ENCODE measurements at places on chromosomes 12 and 14.
A peak's percentile ranks its signal among the peaks of the same experiment; 100 is the strongest.

DNA sequence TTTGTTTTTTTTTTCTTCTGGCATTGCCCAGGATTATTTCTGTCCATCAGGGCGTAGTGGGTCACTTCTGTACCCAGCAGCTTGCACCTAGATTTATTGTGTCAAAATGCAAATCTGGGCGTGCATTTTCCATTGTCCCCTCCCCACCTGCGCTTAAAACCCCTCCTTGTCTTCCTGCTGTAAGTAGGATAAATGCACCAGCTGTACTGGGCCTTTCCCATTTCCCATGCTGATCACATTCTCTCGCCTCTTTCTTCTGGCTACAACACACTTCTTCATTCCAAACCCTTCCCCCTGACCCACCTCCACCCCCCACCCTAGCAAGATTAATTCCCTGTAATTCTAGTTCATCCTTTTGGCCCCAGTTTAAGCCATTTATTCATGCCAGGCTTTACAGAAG lies 128.0 kb downstream of the ETV6 start:
- no peak for DNase-seq

GRCh38 chr12:44874981-44875416 lies 1.1 kb downstream of the NELL2 start:
- DNase-seq, result peak; percentile 47

DNA sequence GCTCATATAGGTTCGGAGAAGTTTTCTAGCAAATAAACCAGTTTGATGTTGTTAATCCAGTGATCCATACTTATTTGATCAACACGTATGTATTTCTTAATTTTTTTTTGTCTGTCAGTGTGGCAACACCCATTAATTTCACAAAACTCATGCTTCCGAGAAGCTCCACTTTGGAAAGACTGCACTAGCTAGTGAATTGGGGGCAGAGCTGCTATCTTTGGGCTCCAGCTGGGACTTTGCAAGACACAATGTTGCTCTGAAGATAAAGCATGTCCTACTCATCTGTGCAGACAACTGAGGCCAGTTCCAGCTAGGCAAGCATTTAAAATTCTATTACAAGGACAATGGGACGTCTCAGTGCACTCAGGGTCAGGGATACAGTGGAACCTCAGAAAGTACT lies 298.4 kb downstream of the NUAK1 start:
- no peak for DNase-seq

- DNase-seq, result peak; percentile 41
Measured at GRCh38 chr14:88188745-88189416, 134.2 kb downstream of the KCNK10 start.

GRCh38 chr12:66044731-66045130 lies 85.8 kb downstream of the LLPH start:
- DNase-seq, result no peak

DNA sequence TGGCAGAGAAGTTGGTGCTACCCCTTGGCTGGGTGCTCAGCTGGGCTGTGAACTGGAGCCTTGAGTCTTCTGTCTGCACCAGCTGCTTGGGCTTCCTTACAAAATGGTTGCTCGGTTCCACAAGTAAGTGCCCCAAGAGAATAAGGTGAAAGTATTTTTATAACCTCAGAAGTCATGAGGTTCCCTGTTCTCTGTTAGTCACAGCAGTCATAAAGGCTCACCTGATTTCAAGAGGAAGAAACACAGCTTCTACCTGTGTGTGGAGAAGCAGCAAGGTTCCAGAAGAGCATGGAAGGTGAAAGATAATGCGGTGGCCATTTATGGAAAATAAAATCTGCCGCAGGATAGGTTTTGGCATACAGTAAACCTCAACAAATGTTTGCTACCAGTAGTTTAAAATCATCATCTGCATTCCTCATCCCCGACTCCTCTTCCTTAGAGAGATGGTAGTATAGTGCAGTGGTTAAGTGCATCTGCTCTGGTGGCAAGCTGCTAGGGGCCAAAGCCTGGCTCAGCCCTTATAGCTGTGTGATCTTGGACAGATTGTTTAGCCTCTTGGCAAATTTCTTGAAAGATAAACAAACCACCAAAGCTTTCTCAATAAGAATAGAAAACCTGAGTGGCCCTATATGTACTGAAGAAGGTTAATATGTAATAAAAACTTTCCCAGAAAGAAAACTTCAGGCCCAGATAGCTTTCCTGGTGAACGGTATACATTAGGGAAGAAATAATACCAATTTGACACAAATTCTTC lies 32.4 kb downstream of the TPCN1 start:
- no peak for DNase-seq

DNA sequence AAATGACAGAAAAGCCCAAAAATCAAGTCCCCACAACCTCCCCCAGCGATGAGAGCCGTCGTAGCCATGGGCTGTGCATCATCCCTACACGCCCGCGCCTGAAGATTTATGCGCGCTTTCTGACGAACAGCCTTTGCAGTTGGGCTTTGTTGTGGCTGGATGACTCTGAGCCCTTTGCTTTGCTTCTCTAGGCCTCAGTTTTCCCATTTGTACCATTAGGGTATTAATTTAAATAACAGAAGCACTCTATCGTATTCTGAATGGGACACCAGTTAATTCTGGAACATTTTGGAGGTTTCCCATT lies 24.2 kb downstream of the SFSWAP start:
- peak; percentile 19 for DNase-seq

GRCh38 chr12:129635021-129635685 lies 268.7 kb downstream of the TMEM132D start:
- DNase-seq, result no peak

- no peak for DNase-seq
Measured at GRCh38 chr12:95202691-95203486, 14.4 kb downstream of the FGD6 start.

GRCh38 chr14:103142721-103143302 lies 19.6 kb downstream of the TNFAIP2 start:
- no peak for DNase-seq

GRCh38 chr12:104410326-104410725 lies 46.4 kb upstream of the CHST11 start:
- no peak for DNase-seq

GRCh38 chr12:63804746-63805145 lies 25.0 kb downstream of the RXYLT1 start:
- DNase-seq, result no peak

- no peak for DNase-seq
Measured at GRCh38 chr14:100104006-100104352, 38.8 kb downstream of the EVL start.

GRCh38 chr12:16636435-16637055 lies 30.6 kb upstream of the LMO3 start:
- no peak for DNase-seq

DNA sequence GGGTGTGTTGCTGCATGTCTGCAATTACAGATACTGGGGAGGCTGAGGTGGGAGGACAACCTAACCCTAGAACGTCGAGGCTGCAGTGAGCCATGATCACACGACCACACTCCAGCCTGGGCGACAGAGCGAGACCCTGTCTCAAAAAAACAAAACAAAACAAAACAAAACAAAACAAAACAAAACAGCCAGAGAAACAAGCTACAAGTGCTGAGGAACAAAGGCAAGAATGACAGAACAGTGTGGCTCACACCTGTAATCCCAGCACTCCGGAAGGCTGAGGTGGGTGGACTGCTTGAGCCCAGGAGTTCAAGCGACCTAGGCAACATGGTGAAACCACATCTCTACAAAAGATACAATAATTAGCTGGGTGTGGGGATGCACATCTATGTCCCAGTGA lies 38.0 kb upstream of the SRP54 start:
- no peak for DNase-seq

DNA sequence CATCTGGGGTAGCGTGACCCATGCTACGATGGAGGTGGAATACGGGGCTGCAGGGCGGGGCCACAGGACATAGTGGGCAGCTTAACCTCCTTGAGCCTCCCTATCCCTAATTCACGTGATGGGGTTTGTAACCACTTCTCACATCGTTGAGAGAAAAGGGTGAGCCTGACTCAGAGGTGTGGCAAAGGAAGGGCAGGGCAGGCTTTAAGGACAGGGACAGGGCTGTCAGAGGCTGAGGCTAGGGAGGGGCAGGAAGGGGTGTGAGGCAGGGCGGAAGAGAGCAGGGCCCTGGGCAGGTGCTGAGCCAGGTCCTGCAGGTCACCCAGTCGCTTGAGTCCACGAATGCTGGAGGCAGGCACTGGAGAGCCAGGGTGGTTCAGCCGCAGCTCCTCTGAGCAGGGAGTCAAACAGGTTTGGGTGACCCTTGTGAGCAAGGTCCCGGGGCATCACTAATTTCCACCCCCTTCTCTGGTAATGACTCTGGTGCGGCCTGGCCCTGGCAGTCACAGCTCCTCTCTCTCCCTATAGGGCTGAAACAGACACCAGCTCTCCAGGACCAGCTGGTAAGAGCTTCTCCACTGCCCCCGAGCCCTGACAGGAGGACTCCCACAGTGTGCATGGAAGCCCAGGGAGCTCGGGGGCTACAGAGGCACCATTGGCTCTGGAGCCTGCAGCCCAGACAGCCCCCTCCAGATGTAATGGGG lies 7.5 kb upstream of the AQP2 start:
- DNase-seq, result no peak

GRCh38 chr14:30332374-30332773 lies 226.6 kb upstream of the G2E3 start:
- no peak for DNase-seq

DNA sequence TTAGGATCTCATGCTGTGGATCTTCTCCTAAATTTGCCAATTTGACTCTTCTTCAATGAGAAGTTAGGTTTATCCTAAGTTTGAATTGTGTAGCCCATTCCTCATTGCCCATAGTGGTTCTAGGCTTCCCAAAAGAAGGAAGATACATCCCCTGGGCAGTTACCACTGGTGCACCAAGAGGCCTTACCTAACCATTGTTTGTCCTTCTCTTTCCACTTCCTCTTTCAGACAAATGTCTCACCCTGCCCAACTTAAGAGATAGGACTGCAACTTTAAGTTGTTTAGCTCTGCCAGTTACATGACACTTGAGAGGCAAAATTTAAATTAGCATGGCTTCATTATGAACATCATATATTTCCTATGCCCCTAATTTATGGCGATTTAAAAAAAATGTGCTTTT lies 9.4 kb upstream of the KCNH3 start:
- DNase-seq, result no peak

DNA sequence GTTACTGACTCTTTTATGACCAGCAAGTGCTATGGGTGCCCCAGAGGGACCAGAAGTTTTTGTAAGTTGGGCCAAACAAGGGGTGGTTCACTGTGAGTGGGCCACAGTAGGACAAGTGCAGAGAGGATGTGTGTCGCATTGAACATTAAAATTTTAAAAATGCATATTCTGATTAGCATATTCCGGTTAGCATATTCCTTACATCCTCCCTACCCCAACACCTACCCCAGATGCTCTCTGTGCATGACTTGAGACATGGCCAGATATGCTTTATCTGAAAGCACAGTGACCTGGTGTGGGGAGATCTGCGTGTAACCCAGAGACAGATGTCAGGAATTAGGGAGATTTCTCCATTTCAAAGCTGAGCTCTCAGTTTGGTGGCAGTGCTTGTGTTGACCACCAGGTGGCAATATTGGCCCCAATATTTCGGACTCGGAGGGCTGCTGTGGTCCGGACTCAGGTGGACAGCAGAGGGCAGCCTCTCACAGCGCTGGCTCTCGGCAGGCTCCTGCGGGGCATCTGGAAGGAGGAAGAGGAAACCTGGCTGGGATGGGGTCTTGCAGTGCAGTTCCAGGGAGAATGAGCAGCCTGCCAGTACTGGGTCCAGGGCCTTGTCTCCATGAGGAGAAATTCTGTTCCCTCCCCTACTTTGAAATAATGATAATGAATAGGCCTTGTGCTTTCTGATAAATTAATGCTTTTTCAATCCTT lies 1.6 kb upstream of the CEBPE start:
- DNase-seq, result peak; percentile 97

GRCh38 chr12:126688556-126688955 lies 1578.4 kb upstream of the TMEM132C start:
- DNase-seq, result no peak

GRCh38 chr12:64780531-64781279 lies 21.5 kb upstream of the GNS start:
- peak; percentile 82 for DNase-seq

DNA sequence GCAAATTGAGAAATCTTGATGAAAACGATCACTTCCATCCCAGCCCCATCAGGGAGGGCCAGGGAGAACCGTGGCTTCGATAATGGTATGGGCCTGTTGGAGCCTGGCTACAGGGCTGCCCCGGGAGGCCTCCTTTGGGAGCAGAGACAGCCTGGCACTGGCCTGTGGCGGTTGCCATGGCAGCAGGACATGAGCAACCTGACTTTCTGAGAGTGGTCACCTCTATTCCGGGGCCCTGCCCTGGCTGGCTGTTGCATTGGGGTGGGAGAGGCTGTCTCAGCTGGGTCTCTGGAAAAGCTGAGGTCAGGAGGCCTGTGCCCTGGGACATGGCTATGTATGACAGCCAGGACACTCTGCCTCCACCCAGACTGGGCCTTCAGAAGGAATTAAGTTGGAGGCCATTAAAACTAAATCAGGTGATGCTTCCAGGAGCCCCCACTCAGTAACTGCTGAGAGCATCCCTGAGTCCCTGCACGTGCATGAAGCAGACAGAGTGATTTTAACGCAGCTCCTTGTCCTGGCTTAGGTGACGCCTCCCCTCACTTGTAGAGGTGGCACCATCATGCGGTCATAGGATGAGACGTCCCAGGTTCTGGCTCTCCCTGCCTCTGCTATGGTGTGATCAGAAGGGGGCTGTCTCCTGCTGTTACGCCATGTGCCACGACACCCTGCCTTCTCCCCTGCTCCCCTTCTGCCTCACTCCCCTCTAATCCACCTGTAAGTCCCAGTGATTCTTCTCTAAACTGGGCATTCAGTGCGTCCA lies 126.3 kb downstream of the SLC25A47 start:
- no peak for DNase-seq

DNA sequence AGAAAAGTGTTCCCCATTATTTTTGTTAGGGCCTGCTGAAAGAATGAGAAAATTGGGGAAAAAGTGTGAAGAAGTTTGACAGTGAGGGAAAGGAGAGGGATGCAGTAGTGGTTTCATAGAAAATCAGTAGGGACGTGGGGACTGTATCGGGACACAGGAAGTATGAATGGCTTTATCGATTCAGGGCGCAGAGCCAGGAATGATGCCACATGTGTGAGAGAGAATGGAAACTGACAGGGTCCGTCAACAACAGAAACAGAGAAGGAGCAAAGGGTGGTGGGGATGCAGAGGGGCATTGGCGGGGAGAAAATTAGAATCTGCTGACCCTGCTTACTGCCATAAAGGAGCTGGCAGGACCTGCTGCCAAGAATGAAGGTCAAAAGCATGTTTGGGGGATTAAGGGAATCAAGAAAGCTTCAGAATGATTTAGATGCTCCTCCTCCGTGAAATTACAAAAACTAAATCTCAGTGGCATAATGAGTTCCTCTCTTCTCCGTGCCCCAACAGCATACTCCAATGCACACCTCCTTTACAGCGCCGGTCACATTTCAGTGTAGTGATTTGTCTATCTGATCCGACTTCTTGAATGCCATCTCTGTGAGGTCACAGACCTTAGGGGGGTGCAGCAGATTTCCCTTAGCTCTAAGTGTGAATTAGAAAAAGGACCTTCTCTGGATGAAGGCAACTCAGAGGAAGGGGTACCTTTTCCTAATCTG lies 92.6 kb downstream of the EMP1 start:
- no peak for DNase-seq

GRCh38 chr14:67410313-67410712 lies 1.7 kb downstream of the PLEK2 start:
- DNase-seq, result no peak
